ENCODE measurements at places on chromosomes 6 and 20. TPM values are rescaled to one million over a fixed set of nuclear protein-coding genes. Genes with fewer than 3 reads are reported as not detected.

The PDYN gene
- not detected for total RNA-seq

The CYP24A1 gene
- total RNA-seq = 0.56 TPM

The VGLL2 gene
- total RNA-seq = not detected

The MTFR2 gene
- total RNA-seq = 10.1 TPM

The SAMHD1 gene
- total RNA-seq = 10.9 TPM

The KIAA0408 gene
- 34.7 TPM for total RNA-seq

The TMEM200A gene
- 2.0 TPM for total RNA-seq

The TREM2 gene
- total RNA-seq = not detected

The SLC35D3 gene
- total RNA-seq = not detected

The TMEM170B gene
- total RNA-seq = 11.4 TPM

The MRAP2 gene
- 0.34 TPM for total RNA-seq

DNA sequence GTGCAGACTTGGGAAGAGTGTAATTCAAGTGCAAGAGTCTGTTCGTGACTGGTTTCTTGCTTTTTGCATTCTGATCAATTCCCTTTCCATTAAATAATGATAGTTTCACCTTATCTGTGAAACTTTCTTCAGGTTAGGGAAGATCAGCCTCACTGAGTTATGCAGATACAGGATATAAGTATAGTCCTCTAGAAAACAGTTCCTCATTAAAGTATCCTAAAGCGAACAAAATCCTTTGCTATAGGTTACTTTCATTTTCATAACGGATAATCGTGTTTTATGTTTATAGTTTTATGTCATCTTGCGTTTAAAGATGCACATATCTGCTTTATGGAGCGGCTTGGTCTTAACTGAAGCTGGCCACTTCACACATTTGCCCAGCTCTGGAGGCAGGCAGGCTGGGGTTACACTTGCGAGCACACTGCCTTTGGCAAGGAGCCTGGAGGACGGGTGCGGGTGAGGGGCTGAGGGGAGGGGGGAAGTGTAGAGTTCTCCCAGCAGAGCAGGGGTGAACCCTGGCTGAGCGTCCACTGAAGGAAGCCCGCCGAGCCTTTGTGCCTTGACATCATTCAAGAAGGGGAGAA lies 123.5 kb upstream of the IFNGR1 start:
- no peak for DNase-seq

GRCh38 chr6:161162722-161163121 lies 111.1 kb downstream of the AGPAT4 start:
- DNase-seq = no peak

- DNase-seq = no peak
These were observed 344.9 kb downstream of the SMOC2 start for GRCh38 chr6:168785720-168786511.

GRCh38 chr6:45686841-45687569 lies 309.3 kb upstream of the SUPT3H start:
- no peak for DNase-seq

DNA sequence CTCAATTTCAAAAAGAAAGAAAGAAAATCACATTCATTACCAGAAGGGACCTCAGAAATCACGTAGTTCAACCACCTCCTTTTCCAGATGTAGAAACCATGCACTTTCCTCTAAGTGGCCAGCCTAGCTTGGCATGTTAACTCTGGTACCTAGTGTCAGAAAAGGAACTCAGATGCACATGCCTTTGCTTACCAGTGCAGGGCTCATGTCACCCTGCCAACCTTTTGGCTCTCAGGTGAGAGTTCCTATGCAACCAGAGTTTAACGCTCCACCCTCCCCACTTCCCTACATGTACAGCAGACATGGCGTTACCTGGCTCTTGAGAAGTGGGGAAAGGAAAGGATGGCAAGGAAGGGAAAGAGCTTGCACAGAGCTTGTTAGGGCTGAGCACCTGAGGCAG lies 16.3 kb upstream of the IL17F start:
- no peak for DNase-seq

- peak; percentile 55 for DNase-seq
These were observed 36.2 kb upstream of the DSP start for GRCh38 chr6:7505189-7505699.

- no peak for DNase-seq
These were observed 194.1 kb downstream of the SYNDIG1 start for GRCh38 chr20:24663496-24663895.

- DNase-seq = peak; percentile 99
These were observed 109.7 kb downstream of the LRFN2 start for GRCh38 chr6:40477246-40478126.

DNA sequence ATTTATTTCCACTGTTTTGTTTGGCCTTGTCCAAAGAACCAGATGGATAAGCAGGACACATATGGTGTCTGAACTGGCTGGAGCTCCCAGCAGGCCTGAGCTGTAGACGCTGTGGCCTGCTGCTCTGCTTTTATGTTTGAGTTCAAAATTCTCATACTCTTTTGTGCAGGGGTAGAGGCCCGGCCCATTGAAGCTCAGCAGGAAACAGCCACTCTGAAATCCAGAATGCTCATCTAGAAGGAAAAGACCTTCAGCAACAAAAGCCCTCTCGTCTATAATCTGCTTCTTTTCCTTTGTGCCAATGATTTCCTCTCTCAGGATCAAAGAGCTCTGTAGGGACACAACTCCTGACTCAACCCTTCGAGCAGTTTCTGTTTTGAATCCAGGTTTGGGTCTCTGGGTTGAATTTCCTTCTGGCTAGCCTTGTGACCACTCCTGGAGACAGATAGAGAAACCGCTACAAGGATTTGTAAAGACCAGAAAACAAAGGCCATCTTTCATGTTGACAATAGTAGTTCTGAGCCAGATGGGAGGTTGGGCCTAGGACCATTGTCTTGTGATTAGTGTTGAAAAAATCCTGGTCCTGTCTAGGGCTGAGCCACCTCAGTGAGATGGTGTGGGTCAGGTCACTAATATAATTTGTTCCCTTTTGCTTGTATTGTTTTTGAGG lies 446.7 kb downstream of the BCKDHB start:
- no peak for DNase-seq

- DNase-seq = peak; percentile 67
These were observed 48.7 kb upstream of the SRSF6 start for GRCh38 chr20:43408848-43409576.

- DNase-seq = no peak
These were observed 18.5 kb downstream of the VSTM2L start for GRCh38 chr20:37921341-37921929.

GRCh38 chr6:106811088-106811686 lies 163.3 kb downstream of the CD24 start:
- DNase-seq = no peak

GRCh38 chr6:125781314-125781868 lies 9.4 kb upstream of the NCOA7 start:
- DNase-seq = peak; percentile 57

DNA sequence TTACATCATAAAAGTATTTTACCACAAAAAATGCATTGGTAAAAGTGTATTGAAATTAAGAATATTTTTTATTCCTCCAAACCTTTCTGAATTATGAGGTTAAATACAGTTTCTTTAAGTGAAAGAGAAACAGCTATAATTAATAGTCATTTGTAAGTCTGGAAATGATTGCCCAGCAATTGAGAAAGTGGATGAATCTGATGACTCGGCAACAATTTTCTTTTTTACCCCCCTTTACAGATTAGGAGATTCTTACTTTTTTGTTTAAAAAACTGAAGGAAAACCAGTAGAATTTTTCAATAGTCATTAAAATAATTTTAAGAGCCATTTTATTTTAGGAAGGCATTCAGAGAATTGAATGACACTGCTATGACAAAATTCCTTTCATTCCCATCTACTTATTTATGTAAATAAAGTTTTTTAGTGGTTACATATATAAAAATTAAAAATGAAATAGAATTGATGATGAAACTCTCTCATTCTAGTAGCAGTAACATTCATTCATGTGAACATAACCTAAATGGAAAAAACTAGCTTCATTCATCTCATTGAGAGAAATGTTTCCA lies 169.6 kb upstream of the PRND start:
- DNase-seq = no peak

- peak; percentile 49 for DNase-seq
These were observed 544 bp upstream of the ACAT2 start for GRCh38 chr6:159761129-159761872.

GRCh38 chr6:146814148-146814750 lies 215.5 kb downstream of the ADGB start:
- no peak for DNase-seq

DNA sequence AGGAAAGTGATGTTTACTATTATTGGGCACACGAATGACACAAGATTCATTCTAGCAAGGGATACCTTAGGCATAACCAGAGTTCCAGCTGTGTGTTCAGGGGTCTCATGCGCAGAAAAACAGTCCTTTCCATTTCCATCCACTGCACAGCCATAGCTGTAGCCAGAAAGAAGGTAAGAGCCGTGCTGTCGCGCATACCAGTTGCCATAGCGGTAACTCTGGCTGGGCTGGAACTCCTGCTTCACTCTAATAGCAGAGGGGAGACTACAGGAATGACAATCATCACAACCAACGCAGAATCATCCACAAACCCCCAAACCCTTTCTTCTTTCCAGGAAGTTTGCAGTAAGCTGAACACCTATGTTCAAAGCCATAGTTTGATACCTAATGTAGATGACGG lies 7.5 kb downstream of the C6orf52 start:
- DNase-seq = no peak

DNA sequence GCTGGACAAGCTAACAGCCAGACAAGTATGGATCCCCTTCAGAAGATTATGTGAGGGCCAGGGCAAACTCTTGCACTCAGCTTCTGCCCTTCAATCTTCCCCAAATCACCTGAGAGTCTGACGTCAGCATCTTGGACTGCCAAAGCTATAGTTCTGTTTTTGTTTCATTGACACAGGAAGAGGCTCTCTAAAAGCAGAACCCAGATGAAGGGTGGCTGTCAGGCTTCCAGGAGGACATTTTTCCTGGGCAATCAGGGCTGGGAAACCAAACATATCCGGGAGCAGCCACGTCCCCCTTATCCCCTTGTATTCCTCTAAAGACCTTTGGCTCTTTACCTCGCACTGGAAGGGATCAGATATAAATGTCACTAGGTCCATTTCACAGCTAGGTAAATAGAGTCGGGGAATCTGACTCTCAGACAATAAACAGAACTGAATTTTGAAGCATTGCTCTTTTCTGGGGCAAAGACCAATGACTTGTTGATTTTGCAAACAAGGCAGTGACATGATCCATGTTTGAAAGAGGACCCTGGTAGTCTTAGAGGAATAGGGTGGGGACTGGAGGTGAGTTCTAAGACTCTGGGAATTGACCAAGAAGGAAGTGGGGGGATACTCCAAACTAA lies 13.3 kb downstream of the MAFB start:
- no peak for DNase-seq

- peak; percentile 44 for DNase-seq
These were observed 9.9 kb upstream of the C6orf141 start for GRCh38 chr6:49540614-49541013.

GRCh38 chr20:34705397-34706301 lies 1.5 kb downstream of the TP53INP2 start:
- no peak for DNase-seq

- no peak for DNase-seq
These were observed 300.4 kb upstream of the MARCKS start for GRCh38 chr6:113556775-113557174.

DNA sequence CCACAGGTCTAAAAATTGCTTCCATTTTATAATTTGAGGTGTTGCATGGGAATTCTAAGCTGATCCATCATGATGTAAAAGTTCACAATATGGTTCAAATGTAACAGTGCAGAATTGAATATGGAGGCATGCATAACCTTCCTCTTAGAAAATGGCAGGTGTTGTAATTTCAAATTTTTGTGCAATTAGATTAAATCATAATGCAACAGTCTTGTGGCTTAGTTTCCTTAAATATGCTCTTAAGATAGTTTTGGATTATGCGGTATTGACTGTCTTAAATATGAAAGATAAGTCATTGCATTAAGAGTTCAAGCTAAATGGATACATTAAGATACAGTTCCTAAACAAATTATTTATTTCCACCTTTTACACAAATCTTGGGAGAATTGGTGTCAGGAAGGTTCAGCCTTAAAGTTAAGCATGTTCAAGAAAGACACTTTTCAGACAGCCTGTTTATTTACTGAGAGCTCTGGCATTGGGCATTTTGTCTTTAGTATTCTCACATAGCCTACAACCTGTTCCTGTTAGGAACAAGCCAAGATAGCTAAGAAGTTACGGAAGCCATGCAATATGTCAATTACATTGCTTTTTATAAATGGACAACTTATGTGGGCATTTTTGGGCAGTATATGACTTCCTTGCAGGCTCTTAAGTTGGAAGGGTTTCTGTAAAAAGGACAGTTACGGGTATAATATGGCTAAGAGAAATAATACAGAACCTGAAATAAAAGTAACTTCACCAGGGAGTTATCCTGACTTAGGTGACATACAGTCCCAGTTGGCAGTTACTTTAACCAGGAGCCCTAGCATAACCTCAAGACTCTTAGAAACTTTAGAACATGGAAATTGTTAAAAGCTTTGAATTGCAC lies 9.3 kb downstream of the SRSF3 start:
- DNase-seq = no peak

- DNase-seq = no peak
These were observed 609 bp downstream of the MYL9 start for GRCh38 chr20:36541768-36542488.

DNA sequence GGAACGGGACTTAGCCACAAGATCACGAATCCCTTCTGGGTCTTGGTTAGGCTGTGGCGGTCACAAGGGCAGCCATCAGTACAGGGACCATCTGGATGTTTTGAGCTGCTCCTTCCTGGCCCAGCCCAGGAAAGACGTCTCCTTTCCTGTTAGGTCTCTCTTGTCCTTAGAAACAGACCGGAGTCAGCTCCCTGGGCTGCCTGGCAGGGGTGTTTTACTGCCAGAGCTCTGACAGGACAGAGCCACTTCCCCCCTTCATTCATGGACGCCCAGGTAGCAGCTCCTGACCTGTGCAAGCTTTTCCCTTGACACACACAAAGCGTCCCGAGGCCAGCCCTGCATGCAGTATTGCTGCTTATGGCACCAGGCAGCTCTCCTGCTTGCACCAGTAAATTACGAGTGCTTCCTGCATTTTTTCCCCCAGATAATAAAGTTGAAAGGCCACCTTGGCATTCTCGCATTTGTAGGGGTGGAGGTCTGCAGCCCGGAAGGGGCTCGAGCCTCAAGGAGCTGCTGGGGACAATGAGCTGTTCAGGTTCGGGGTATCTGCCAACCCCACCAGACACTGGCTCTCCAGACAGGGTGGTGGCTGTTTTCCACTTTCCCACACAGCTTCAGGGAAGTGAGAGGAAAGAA lies 87.4 kb downstream of the NOL4L start:
- DNase-seq = no peak

- DNase-seq = peak; percentile 25
These were observed 6.9 kb downstream of the SNAP25 start for GRCh38 chr20:10225439-10226060.

- no peak for DNase-seq
These were observed 227.2 kb upstream of the SULF2 start for GRCh38 chr20:48012401-48012974.

DNA sequence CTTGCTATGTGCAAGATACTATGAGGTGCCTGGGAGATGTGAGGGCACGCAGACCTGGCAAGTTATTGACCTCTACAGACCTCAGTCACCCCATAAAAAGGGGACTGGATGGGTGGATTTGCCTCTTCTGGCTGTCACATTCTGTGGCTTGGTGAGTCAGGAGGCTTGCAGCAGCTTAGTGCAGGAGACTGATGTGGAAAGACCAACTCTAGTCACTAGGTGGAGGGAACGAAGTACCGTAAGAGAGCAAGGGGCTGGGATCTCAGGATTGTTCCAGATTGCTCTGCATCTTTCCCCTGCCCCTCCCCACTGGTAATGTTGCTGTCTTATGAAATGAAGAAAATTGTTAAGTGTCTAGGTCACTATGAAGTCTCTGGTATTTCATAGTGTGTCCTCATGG lies 3.3 kb downstream of the MAPRE1 start:
- DNase-seq = peak; percentile 16

- DNase-seq = no peak
These were observed 45.6 kb downstream of the DUSP22 start for GRCh38 chr6:337805-338368.
